ENCODE measurements at places on chromosomes 4 and X.

GRCh38 chr4:152976212-152976761 lies 40.2 kb downstream of the FHDC1 start:
- DNase-seq = no peak

DNA sequence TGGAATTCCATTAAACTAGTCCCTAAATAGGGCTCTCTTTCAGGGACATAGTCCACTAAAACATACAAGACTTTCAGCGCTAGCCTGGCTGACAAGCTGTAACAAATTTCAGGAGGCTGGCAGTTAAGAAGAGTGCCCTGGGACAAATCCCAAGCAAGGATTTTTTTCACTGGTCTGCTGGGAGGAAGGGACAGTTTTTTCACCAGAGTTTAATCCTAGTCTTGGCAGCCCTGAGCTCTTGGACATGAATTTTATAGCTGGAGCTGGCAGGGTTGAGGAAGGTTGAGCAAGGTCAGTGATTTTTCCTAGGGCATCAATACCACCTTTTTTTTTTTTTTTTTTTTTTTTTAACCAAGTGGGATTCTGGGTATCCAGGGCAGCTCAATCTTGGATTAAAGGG lies 184.4 kb downstream of the SH2D1A start:
- DNase-seq = no peak

DNA sequence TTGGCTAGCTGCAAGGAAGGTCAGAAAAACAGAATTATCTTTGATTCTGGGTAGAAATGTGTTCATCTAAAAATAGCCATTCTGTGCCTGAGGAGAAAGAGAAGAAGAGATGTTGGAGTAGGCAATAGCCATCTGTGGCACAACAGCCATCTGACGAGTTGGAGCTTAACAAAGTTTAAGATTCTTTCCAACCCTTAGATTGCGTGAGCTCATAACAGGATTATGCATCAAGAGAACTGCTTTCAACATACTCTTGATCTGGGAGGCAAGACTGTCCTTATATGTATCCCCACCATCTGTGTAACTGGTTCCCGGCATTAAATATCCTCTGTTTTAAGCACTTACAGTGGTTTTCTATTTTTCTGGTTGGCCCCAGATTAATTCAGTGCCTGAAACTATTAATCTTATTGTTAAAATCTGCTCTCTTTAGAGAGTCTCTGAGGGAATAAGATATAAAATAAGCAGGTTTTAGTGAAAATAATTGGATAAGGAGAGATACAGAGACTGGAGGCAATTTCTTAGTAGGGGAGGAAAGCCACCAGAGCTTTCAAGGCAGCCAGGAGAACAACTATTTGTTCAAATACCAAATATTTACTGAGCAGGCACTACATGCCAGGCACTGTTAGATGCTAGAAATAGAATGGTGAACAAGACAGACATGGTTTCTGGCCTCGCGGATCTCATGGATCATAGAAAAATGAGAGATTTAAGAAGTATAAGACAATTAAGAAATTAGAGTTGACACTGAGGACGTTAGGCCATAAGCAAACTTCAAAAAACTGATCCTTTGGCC lies 398.0 kb downstream of the SMARCA1 start:
- DNase-seq = no peak

DNA sequence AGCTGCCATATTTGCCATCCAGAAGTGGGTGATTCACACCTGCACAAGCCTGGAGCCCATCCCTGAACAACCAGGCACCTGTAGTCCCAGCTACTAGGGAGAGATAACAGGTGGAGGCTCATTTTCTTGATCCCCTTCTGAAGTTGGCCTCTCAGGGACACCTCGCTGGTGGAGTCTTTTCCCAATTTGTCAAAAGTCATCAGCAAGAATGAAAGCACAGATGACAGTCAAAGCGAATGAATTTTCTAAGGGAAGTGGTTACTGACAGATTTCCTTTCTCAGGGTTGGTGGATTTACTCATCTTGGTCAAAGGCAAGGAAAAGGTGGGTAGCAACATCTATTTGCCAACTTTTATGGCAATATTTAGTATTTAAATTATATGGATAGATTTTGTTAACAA lies 36.5 kb downstream of the FGFBP1 start:
- DNase-seq = peak; percentile 12

DNA sequence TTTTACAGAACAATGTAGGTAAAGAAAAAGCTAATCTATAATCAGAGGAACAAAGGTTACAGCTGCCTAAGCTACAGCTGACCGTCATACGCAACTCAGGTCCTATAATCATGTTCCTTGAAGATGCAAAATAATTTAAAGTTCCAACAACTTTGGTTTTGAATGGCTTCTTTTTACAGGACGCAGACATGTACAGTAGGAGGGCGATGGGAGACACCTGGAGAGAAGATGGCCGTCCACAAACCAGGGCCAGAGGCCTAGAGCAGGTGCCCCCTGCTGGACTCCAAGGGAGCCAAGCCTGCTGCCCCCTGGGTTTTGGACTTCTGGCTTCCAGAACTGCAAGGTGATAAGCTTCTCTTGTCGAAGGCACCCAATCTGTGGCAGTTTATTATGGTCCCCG lies 10.6 kb downstream of the HGFAC start:
- DNase-seq = no peak

DNA sequence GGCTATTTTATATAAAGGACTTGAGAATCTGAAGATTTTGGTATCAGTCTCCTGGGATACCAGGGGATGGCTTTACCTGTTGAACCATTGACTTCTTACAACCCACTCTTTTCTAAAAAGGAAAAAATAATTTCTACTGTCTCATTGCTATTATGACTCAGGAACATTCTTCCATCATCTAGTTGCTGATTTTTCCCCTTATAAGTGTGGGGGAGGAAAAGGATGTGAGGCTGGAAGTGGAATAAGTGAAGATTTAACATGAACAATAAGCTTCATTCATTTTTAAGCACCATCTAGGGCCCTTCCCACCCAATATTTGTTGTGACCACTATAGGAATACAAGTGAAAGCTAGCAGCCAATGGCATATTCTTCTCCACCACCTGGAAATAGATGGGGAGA lies 10.6 kb upstream of the MND1 start:
- DNase-seq = no peak

DNA sequence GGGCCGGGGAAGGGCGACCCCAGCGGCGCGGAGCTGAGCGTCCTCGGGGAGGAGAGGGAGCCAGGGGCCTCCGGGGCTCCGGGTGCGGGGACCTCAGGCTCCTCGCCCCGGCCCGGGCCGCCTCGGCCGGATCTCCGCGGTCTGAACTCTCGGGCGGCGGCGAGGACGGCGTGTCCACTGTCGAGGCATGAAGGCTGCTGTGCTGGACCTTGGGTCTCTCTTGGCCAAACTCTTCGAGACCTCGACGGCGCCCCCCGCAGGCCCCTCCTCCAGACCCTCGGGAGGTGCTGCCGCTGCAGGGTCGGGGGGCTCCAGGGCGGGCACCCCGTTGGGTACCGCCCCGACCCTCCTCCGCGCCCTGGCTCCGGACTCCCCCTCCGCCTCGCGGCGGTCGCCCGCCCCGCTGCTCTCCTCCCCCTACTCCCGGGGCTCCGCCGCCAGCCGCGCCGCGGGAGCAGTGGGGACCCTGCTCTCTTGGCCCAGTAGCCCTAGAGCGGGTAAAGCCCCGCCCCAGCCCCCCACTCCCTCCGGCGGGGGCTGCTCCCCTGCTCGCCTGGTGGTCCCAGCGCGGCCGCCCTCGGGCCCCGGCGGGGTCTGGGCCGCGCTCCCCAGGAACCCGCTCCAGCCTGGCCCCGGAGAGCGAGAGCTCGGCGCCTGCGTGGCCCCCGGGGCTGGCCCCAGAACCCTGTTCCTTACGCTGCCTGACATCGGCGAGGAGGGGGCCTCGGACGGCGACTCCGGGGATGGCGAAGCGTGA lies 564 bp downstream of the FAM149A start:
- peak; percentile 6 for DNase-seq

DNA sequence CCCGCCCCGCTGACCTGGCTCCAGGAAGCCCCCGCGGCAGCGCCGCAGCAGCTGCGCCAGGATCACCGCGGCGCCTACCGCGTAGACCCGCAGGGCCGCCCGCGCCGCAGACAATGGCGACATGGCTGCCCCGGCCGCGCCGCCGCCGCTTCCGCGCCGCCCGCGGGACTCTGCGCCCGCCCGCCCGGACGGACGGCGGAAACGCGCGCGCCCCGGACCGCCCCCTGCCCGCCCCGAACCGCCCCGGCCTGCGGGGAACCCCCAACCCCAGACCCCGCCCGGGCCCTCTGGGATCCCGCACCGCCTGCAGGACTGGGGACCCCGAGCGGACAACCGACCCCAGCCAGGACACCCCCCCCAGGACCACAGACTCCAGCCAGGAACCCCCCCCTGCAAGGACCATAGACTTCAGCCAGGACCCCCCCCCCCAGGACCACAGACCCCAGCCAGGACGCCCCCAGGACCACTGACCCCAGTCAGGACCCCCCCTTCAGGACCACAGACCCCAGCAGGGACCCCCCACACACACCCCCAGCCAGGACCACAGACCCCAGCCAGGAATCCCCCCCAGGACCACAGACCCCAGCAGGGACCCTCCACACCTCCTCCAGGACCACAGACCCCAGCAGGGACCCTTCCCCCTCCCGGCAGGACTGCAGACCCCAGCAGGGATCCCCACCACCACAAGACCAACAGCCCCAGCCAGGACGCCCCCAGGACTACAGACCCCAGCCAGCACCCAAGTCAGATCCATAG lies at the start of the genes DHRSX and ZBED1:
Gene DHRSX (minus strand): TSS at position 174 of the 756 bp plus-strand sequence. CDS start 51 bp downstream, at position 123.
Gene ZBED1 (minus strand): TSS at position 174 of the 756 bp plus-strand sequence. CDS start 10,257 bp downstream, outside the sequence.
- DNase-seq = peak; percentile 70

Data from hematopoietic multipotent progenitor cell treated with erythropoietin and hydrocortisone succinate and interleukin-3 and kit ligand, for 4 days (in vitro differentiated cells).